ENCODE measurements at places on chromosomes 4 and X.
A peak's percentile ranks its signal among the peaks of the same experiment; 100 is the strongest.

- DNase-seq: no peak
These were observed 197.8 kb upstream of the AGTR2 start for GRCh38 chrX:115972717-115973116.

DNA sequence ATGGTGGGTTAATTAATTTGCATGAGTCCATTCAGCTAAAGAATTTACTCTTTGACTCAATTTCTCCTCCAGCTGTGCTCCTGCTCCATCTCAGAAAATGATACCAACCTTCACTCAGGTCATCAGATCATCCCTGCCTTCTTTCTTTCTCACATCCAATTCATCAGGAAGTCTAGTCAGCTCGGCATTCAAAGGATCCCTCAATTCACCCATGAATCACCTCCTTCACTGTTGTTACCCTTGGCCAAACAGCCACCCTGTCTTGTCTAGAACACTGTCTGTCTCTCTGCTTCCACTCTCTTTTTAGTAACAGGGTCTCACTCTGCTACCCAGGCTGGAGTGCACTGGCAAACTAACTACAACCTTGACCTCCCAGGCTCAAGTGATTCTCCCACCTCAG lies 337.4 kb upstream of the SFRP2 start:
- DNase-seq: no peak

GRCh38 chrX:139298437-139298836 lies 232.1 kb upstream of the F9 start:
- no peak for DNase-seq

DNA sequence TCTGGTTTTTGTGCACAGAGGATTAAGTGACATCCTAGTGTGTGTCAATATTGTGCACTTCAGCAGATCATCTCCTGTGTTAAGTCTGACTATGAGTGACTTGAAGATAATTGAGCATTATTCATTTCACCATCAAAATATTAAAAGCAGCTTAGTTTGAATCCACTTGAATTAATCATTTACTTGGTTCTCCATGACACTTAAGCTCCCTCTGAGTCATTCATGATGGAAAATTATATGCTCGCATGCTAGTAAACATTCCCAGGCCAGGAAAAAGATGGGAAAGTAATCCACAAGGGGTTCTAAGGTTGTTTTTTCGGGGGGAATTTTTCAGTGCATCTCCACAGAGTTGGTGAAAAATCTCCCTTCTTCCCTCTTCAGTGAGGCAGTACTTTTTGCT lies 97.2 kb upstream of the EOLA2 start:
- DNase-seq: no peak

GRCh38 chrX:1914606-1915365 lies 299.9 kb downstream of the ASMT start:
- DNase-seq: no peak

GRCh38 chrX:63428348-63428747 lies 77.2 kb upstream of the SPIN4 start:
- DNase-seq: no peak

- no peak for DNase-seq
These were observed 185.4 kb downstream of the OR13H1 start for GRCh38 chrX:131729295-131729694.

DNA sequence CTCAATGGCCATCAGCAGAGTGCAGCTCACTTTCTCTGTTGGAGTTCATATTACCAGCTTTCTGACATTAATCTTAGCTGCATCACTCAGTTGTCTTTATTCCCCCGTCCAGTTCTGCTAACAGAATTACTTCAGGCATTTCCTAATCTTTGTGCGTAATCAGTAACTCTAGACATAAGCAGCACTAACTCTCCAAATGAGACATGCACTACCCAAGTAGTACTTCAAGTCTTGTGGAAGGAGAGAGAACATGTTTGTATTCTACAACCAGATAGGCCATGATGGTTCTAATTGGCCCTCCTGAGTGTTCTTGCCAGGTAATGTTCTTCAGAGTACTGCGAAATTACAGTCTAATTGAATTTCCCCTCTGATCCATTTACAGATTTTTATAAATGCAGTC lies 448.5 kb upstream of the RPS6KA3 start:
- DNase-seq: no peak

GRCh38 chrX:120768254-120768653 lies 107.4 kb downstream of the CT47B1 start:
- no peak for DNase-seq

DNA sequence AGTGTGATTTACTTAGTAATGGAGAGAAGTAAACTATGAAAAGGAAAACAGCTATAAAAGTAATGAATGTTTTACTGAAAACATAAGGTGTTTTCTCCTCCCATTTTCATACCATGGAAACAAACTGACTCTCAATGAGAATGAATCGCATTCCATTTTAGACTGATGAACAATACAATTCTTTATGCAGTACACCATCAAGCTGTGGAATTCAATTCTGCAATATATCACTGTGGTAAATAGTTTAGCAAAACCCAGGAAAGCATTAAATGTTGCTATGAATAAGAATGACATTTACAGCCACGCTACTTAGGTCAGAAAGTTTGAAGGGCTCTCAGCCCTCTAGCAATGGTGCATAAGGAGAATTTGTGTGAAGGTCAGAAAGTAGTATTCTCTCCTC lies 7.4 kb downstream of the DCAF8L2 start:
- DNase-seq: no peak

DNA sequence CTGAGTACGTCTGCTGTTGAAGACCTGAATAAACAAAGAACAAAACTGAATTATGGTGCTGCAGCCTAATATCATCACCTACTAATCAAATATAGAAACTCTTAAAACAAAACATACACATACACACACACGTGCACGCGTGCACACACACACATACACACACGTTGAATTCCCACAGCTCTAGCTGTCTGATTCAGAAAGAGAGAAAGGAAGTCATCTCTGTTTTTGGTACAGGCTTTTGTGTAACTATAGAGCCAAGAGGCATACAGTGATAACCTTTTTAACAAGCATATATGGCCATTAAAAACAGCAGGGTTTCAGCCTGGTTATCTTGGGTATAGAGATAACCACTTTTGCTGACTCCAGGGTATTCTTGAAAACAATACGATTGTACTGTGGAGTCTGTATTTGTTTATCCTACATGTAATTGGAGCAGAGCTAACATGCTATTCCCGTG lies 823.2 kb downstream of the CCSER1 start:
- no peak for DNase-seq

GRCh38 chrX:134369576-134369975 lies 90.4 kb upstream of the HPRT1 start:
- DNase-seq: no peak

- no peak for DNase-seq
These were observed 295.9 kb upstream of the TACR3 start for GRCh38 chr4:104015680-104016079.

DNA sequence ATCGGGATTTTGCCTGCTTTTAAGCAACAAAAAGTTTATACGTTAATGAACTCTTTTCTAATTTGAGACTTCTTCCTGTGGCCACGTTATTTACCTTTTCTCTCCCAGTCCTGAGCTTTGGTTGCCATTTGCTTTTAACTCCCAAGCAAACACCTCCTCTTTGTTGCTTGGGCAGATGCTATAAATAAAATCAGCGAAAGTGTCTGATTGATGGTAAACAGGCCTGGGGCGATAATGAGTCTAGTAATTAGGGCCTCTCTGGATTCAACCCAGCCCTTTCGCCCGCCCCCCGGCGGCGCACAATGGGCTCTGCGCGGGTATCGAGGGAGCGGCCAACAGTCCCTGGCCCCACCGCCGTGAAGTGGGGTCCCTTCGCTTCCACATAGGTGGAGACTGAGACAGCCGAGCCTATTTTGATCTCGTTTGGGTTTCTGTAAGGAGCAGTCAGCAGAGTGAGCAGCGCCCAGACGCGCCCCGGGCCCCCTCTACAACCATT lies 790 bp downstream of the CLGN start:
- DNase-seq: peak; percentile 36

DNA sequence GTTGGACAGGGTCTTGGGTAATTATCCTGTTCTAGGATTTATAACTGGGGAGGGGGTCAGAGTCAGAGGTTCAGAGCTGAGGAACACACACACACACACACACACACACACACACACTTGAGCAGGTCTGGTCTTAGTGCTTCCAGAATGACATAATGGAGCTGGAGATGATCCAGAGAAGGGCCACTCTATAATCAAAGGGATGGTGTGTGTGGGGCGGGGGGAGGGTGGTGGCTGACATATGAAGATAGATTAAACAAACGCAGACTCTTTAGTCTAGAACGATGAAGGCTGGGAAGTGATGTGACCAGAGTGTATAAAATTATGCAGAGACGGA lies 434 bp upstream of the TMEM255A start:
- no peak for DNase-seq

DNA sequence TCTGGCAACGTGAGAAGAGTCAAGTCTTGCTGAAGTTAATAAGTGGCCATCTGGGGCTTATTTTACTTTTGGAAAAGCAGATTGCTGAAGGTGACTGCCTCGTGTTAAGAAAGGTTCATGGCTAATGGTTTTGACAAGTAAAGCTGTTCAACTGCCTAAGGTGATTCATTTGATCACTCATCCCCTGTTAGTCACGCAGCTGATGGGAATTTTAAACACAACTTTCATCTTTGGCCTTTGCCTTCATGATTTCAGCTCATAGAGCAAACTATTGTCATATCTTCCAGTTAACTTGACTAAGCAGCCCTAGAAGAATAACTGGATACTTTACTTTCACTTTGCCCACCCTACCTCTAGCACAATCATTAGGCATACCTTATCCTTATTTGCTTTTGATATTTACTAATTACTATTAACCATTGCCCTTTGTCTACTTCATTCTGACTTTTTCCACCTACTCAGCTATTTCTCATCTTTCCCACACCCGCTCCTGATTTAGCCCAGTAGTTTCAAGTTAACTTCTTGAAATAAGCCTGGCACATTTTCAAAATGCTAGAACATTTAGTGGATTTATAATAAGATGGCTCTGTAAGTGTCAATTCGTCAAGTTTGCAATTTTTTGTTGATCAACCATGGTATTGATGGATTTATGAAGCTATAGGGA lies 170.6 kb upstream of the S100G start:
- peak; percentile 6 for DNase-seq

DNA sequence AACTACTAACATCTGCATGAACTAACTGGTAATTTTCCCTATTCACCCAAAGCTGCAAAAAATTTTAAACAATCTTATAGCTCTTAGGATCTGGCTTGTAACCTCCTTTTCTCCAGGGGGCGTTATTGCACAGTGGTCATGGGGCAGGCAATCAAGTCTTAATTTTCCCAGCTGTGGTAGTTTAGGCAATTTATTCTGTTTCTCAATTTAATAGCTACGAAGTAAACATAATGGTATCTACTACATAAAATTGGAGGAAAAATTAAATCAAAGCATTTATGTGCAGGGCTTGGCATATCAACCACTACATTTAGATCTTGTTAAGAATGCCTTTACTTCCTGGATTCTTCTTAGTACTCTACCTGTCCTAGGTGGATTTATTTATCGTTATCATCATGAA lies 137.4 kb upstream of the GUCY1A1 start:
- peak; percentile 0 for DNase-seq

GRCh38 chrX:140177821-140178220 lies 212.5 kb upstream of the CXorf66 start:
- no peak for DNase-seq

GRCh38 chr4:182288534-182288933 lies 45.3 kb downstream of the TENM3 start:
- no peak for DNase-seq
